ENCODE measurements at places on chromosomes 5 and 9.

GRCh38 chr5:158054223-158055110, 195.5 kb upstream of the CLINT1 start:
- peak; percentile 12 for DNase-seq

GRCh38 chr5:131382407-131383395, 118.8 kb downstream of the CDC42SE2 start:
- DNase-seq, result peak; percentile 61

- no peak for DNase-seq
These were observed 36.6 kb downstream of the MELK start for GRCh38 chr9:36609306-36609705.

- DNase-seq, result no peak
These were observed 2.1 kb downstream of the NSG2 start for GRCh38 chr5:174047472-174048099.

GRCh38 chr5:82364497-82364896, 86.3 kb upstream of the RPS23 start:
- no peak for DNase-seq

- DNase-seq, result no peak
These were observed 21.9 kb downstream of the TTC1 start for GRCh38 chr5:160030631-160031377.

GRCh38 chr9:127058011-127058644, 64.3 kb downstream of the ANGPTL2 start:
- DNase-seq, result no peak

- DNase-seq, result no peak
These were observed 7.9 kb upstream of the FOXE1 start for GRCh38 chr9:97845130-97845529.

DNA sequence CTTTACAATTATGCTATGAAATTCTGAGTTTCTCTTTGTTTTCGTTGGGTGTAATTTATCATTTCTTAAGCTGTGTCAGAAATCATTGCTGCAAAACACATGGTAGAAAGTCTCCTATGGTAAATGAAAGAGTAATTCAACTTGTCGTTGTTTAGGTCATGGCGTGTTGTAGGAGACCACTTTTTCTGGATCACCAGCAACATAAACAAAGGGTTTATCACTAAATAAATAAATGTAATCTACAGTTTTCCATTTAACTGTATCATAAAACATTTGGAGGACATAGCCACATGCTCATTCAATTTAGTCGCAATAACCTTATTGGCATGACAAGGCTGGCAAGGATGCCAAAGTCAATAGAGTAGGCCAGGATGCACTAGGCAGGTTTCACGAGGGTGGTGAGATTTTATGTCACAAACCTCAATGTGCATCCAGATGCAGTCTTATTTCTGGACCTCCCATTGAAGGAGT, 154.4 kb upstream of the ERCC6L2 start:
- no peak for DNase-seq

GRCh38 chr5:137594717-137595116, 95.6 kb upstream of the SPOCK1 start:
- no peak for DNase-seq

- DNase-seq, result no peak
These were observed 1526.0 kb downstream of the MAT2B start for GRCh38 chr5:165031371-165031770.

GRCh38 chr9:137505421-137506140, 44.6 kb downstream of the PNPLA7 start:
- DNase-seq, result no peak

DNA sequence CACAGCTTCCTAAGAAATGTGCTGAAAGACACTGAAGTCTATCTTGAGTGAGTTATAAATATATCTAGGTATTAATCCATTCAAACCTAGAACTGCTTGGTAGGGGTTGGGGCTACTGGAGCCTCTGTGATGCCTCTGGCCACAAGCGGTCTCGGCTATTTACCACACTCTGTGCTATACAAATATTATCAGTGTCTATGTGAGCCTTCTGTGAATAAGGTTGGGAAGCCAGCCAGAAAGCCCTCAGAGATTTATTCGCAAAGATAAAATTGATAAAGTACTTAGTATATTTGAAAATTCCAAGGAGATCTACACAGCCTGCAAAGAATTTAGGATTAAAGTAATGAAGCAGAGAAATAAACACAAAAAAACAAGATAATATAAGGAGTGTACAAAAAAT, 41.4 kb downstream of the LIFR start:
- no peak for DNase-seq
